ENCODE measurements at places on chromosomes 16 and 17.

- DNase-seq = no peak
These were observed 168.3 kb downstream of the SEC14L1 start for GRCh38 chr17:77308861-77309726.

DNA sequence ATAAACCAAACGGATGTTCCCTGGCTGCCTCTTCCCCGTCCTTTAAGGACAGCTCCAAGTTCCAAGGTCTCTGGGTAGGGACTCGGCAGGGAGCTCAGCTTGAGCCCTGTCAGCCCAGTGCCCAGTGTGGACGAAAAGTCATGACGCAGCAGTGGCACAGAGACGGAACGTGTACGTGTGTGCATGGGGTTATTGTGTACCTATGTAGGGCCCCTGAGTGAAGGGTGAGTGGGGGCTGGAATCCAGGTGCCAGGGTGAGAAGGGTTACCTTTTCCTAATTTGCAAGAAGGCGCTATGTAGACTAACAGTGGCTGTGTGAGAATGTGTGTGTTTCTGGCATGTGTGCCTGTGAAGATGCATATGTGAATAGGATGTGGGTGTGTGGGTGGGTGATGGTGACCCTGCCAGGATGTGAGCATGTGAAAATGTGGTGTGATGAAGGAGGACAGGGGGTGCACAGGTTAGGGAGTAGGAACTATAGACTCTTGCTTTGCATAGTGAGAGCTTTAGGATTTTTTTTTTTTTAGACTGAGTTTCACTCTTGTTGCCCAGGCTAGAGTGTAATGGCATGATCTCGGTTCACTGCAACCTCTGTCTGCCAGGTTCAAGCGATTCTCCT is 6.0 kb downstream of the SCN4A start:
- DNase-seq = no peak

DNA sequence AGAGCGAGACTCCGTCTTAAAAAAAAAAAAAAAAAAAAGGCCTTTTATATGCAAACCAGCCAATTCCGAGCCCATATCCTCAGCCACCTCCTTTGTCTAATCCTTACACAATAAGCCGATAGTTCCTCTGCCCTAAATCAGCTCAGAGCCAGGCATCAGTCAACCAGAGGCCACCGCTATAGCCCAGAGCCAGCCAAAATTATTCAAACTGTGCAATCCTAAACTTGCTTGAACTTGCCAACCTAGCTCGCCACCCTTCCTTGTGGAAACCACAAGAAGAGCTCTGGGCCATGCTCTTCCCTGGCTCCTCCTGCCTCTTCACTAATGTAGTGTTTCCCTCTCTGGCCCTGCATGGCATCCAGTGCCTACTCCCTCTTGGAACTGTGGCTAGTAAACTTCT is 17.7 kb downstream of the ITGAL start:
- DNase-seq = no peak

DNA sequence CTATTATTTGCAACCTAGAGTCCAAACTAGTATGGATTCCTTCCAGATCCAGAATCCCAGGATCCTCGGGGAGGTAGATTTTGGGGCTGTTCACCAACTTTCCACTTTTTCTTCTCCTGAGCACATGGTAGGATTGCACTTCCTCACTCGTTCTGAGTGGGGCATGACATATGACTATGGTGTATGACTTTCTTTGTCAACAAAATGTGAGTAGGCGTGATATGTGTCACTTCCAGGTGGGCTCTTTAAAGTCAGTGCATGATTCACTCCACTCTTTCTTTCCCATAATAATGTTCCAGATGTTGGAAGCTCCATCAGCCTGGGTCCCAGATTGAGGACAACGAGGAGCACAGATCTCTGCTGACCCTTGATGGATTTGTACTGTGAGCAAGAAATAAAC is 21.5 kb downstream of the IRX5 start:
- no peak for DNase-seq

DNA sequence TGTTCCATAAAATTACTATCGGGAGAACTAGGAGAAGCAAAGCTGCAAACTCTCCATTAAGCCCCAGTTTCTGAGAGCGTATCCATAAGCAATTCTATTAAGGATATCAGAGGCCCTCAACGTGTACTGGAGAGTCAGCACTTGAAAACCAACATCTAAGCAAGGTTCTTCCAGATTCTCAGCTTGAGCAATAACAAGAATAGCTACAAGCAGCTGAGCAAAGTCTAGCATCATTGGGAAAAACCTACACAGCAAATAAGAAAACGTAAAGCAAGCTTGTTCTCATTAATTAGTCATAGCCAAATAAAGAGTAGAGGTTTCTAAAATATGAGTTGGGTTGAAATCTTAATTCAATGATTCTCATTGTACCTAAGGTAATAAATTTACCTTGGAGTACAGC is 26.9 kb upstream of the COX10 start:
- DNase-seq = no peak

GRCh38 chr17:48368352-48368908 is 61.6 kb downstream of the SKAP1 start:
- DNase-seq = no peak

DNA sequence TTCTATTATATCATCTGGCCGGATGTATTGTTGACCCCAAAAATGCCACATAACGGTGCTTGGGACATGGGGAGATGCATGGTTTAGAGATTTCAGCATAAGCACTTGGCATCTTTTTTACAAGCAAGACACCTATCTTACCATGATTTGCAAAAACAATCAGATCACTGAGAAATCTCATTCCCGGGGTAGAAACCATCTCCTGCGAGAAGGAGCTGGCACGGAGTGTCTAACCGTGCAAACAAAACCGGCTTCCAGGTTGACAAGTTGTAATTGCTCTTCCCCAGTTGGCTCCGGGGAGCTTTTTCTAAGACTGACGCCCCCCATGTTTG is 1.0 kb downstream of the SLC16A6 start:
- DNase-seq = no peak

DNA sequence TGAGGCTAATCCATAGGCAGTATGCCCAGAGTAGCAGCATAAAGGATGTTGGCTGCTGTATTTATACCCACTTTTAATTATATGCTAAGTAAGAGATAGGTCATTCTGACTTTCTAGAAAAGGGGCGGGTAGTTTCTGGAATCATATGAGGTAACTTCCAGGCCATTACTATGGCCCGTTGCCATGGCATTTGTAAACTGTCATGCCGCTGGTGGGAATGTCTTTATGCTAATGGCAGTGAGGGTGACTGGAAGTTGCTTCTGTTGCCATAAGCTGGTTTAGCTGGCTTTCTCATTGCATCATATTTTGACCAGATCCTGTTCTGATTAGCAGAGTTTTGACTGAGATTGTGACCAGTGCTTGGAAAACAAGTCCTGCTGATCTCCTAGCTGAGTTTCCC is 929.6 kb upstream of the CDH8 start:
- no peak for DNase-seq

GRCh38 chr17:1298606-1299005 is 19.1 kb downstream of the TRARG1 start:
- DNase-seq = no peak
